ENCODE measurements at places on chromosomes 3 and 15. TPM values are rescaled to one million over a fixed set of nuclear protein-coding genes. Genes with fewer than 3 reads are reported as not detected.

DNA sequence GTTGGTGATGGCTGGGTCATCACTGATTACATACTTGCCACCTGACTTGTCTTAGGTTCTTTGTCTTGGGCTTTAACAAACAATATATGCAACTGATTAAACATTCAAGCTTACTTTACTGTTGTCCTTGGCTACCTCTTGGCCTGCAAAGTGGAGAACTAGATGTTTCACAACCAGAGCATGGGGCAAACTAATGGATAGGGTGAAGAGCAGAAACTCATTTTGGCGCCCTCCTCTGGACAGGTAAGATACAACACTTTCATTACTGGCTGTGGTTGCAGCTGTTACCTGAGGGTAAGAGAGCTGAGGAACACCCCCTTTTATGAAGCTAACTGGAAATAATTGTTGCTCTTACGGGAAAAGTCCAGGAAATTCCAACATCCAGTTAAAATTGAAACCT is 262.1 kb downstream of the NAALADL2 start:
- no peaks in the 10 kb centered on the region for H3K27me3 ChIP-seq
- H3K36me3 ChIP-seq = no peaks in the 10 kb centered on the region
- H3K4me1 ChIP-seq = no peaks in the 10 kb centered on the region
- H3K27ac ChIP-seq = no peak overlapping the region
- no peak for DNase-seq

DNA sequence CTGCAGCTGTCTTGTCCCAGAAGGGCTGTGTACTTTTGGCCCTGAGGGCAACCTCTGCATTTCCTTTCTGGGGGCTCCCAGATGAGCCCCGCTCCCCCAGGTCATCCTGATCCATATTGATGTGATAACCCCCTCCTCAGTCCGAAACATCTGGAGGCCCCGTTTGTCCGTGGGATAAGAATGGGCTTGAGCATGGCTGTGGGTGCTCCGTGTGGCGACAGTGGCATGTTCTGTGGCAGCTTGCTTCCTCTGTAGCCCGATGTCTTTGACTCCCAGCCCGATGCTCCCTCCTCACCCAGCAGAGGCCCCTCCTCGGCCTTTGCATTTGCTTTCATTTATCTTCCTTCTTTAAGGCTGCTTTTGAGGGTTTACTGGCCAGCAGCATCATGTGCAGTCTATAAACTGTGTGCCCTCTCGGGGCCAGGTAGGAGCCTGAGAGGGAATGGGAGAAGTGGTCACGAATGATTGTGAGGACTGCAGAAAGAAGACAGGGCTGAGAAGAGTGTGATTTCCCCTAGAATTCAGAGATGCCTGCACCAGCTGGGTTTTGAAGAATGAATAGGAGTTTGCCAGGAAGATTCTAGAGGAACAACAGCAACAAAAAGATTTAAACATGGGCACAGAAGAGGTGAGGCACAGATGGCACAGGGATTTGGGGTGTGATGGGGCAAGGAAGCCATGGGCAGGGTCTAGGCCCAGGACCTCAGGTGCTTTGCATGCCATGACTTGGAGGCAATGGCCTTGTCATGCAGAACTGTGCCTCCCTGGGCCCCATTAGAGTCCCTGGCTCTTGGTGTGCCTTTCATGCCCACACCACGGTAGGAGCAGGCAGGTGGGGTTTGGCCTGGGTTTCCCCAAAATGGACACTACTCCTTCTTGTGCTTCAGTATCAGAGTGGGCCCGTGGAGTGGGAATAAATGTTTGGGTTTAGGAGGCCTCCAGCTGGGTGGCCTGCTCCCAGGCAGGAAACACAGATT is 34.2 kb downstream of the APBA2 start:
- DNase-seq = no peak
- H3K36me3 ChIP-seq = no peaks in the 10 kb centered on the region
- no peaks in the 10 kb centered on the region for H3K27me3 ChIP-seq
- H3K4me3 ChIP-seq = no peak overlapping the region
- no peak overlapping the region for H3K27ac ChIP-seq

DNA sequence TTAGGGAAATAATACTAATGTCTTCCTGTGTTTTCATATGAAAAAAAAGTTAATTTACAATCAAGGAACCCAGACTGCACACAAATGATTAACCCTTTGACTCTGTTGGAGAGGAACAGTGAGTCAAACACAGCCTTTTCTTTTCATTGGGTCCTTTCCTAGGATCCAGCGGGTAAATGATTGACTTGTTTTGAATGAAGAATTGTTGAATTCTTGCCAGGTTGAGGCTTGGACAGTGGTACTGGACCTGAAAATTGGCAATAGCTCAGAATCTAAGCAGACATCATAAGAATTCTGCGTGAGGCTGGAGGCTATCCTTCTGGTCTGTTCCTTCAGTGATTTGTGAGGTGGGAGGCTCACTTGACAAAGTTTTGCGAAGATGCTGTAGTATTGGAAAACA is 143.0 kb downstream of the RYR3 start:
- H3K27me3 ChIP-seq = no peaks in the 10 kb centered on the region
- no peak overlapping the region for H3K27ac ChIP-seq
- no peaks in the 10 kb centered on the region for H3K36me3 ChIP-seq
- H3K4me1 ChIP-seq = no peaks in the 10 kb centered on the region
- no peak for DNase-seq

- H3K27me3 ChIP-seq = no peaks in the 10 kb centered on the region
- H3K4me3 ChIP-seq = no peak overlapping the region
- DNase-seq = no peak
- H3K36me3 ChIP-seq = no peaks in the 10 kb centered on the region
- H3K27ac ChIP-seq = no peak overlapping the region
- no peaks in the 10 kb centered on the region for H3K4me1 ChIP-seq
These were observed 12.1 kb upstream of the POLG start for GRCh38 chr15:89346516-89347231.

Gene NR2E3
- total RNA-seq = 0.61 TPM

GRCh38 chr3:25592510-25592968 is 72.2 kb downstream of the TOP2B start:
- no peaks in the 10 kb centered on the region for H3K36me3 ChIP-seq
- H3K4me3 ChIP-seq = no peak overlapping the region
- peak; percentile 34 for DNase-seq
- peak overlapping the region; percentile 50 for H3K27ac ChIP-seq

DNA sequence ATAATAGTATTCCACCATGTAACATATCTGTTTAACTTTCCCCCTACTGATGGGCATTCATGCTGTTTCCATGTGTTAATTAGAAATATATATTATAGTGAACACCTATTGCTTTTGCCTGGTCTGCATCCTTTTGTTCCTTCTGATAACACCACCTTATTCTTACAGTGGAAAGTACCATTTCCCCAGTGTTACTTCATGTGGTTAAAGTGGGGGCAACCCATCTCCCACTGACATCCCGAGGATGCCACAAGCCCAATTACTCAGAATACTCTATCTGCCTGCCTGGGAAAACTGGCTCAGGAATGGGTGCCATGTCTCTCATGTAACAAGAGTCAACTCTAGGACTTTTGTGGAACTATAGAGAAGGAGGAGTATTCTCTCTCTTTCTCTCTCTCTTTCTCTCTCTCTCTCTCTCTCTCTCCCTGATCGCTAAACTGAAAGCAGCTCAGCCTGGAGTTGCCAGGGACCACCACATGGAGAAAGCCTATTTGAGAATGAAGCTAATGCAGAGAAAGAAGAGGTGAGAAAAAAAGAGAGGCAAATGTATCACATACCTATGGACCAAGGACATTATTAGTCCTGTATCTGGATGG is 66.4 kb upstream of the PPIB start:
- no peak overlapping the region for H3K4me3 ChIP-seq

GRCh38 chr3:81776643-81777042 is 15.2 kb upstream of the GBE1 start:
- no peak overlapping the region for H3K27ac ChIP-seq
- H3K4me1 ChIP-seq = peaks cover 4% of the 10 kb centered on the region
- DNase-seq = no peak
- H3K27me3 ChIP-seq = no peaks in the 10 kb centered on the region
- no peaks in the 10 kb centered on the region for H3K36me3 ChIP-seq

DNA sequence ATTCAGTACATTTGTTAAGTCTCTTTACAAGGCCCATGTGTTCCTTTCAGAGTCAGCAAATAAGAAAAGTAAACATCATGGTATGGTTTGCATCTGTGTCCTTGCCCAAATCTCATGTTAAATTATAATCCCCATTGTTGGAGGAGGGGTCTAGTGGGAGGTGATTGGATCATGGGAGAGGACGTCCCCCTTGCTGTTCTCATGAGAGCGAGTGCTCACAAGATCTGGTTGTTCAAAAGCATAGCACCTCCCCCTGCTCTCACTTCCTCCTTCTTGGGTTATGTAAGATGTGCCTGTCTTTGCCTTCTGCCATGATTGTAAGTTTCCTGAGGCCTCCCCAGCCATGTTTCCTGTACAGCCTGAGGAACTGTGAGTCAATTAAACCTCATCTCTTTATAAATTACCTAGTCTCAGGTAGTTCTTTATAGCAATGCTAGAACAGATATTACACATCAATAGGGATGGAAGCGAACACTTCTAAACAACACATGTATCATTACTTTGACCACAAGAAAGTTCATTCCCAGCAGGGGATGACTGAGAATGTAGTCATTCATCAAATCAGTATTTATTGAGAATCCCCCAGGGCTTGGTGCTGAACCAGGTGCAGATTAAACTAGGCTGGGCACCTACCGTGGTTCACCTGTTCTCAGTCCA is 4.1 kb downstream of the EFCAB12 start:
- H3K27me3 ChIP-seq = no peaks in the 10 kb centered on the region
- H3K4me3 ChIP-seq = no peak overlapping the region
- H3K27ac ChIP-seq = no peak overlapping the region
- H3K4me1 ChIP-seq = peaks cover 13% of the 10 kb centered on the region
- no peaks in the 10 kb centered on the region for H3K36me3 ChIP-seq

- DNase-seq = no peak
- no peak overlapping the region for H3K27ac ChIP-seq
These were observed 84.0 kb upstream of the ATP11B start for GRCh38 chr3:182709306-182709705.

DNA sequence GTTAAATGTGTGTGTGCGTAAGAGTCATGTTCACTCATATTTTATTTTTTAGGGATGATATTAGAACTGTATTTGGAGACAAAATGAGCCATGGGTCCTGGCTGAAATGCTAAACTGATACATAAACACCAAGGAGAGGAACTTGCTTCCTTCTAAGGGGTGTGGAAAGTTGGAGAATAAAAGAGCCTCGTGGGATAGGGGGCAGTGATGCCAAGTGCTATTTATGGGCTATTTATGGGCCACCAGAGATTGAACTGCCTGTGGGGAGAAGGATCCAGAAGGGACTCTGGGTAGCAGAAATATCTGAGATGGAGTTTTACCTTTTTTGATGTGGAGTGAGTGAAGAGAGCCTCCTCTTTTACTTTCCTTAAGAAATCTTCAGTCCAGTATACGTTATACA is 1.8 kb upstream of the ARNT2 start:
- no peak overlapping the region for H3K4me3 ChIP-seq
- no peak overlapping the region for H3K27ac ChIP-seq
- DNase-seq = no peak
- H3K4me1 ChIP-seq = peaks cover 19% of the 10 kb centered on the region
- no peaks in the 10 kb centered on the region for H3K36me3 ChIP-seq

DNA sequence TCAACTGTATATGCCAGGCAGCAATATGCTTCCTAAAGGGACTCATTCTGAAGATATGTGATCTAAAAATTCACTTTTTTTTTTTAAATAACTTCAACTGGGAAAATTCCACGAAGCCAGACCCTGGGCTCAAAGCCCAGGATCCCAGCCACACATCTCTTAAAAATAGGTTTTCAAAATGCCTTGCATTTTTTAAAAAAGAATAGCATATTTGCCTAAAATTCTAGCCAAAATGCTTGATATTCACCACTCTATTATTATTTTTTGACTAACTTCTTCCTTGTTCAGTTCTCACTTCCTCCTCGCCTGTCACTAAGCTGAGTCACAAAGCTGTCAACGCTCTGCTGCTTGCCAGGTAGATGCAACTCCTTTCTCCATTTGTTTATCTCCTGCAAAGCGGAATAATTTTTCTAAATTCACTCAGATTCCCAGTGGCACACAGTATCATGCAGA is 28.0 kb upstream of the VGLL4 start:
- H3K27ac ChIP-seq = no peak overlapping the region
- peaks cover 18% of the 10 kb centered on the region for H3K4me1 ChIP-seq
- H3K27me3 ChIP-seq = no peaks in the 10 kb centered on the region
- H3K36me3 ChIP-seq = no peaks in the 10 kb centered on the region
- H3K4me3 ChIP-seq = no peak overlapping the region
- no peak for DNase-seq

Gene LRRIQ4
- not detected for total RNA-seq

Gene FSIP1
- total RNA-seq = not detected

GRCh38 chr3:112561484-112561733 is 353 bp downstream of the ATG3 start:
- peaks cover 26% of the 10 kb centered on the region for H3K4me1 ChIP-seq
- peak overlapping the region; percentile 95 for H3K27ac ChIP-seq
- H3K36me3 ChIP-seq = no peaks in the 10 kb centered on the region
- peak; percentile 96 for DNase-seq
- H3K27me3 ChIP-seq = no peaks in the 10 kb centered on the region
